ENCODE measurements at places on chromosomes 12 and 14.

GRCh38 chr12:86158956-86159355 lies 97.2 kb downstream of the MGAT4C start:
- no peak for DNase-seq

DNA sequence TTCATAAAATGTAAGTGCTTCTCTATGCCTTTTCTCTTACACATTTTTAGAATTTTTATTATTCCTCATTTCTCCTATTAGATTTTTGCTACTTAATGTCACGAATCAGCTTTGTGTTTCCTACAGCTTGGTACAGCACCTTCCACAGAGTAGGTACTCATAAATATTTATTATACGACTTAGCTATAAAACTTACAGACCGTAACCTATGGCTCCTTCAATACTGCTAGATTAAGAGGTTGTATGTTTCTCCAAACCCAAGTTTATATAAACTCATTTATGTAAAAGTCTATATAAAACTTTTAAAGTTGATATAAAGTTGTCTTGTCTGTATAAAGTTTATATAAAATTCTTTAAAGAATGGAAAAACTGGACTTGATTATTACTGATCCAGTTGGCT lies 11.5 kb downstream of the NFYB start:
- no peak for DNase-seq

GRCh38 chr12:92039046-92039445 lies 106.6 kb downstream of the BTG1 start:
- no peak for DNase-seq

DNA sequence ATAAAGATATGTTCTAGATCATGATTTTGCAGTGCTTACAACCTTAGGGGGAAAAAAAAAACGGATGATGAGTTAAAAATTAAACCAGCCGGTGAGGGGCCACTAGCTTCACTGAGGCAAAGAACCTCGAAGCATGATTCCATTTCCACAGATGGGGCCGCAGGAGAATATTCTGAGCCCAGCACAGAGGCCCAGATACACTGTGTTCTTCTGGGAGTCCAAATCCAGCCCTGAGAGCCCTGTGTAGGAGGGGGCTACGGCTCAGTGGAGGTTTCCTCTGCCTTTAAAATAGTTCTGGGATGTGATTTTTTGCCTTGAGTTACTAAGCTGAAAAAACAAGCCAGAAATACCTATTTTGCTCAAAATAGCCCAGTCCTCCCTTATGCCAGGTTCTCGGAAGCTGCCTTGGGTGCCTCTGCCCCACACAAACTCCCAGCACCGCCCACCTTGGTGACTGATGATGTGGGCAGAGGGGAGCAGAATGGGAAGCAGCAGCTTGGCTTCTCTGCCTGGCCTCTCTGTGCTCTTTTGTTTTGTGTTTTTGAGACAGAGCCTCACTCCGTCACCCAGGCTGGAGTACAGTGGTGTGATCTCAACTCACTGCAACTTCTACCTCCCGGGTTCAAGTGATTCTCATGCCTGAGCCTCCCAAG lies 105.4 kb upstream of the BCL2L14 start:
- DNase-seq, result no peak

- peak; percentile 19 for DNase-seq
Measured at GRCh38 chr12:3047961-3048360, 29.2 kb upstream of the TSPAN9 start.

GRCh38 chr14:34180434-34180833 lies 229.6 kb upstream of the EGLN3 start:
- DNase-seq, result no peak

DNA sequence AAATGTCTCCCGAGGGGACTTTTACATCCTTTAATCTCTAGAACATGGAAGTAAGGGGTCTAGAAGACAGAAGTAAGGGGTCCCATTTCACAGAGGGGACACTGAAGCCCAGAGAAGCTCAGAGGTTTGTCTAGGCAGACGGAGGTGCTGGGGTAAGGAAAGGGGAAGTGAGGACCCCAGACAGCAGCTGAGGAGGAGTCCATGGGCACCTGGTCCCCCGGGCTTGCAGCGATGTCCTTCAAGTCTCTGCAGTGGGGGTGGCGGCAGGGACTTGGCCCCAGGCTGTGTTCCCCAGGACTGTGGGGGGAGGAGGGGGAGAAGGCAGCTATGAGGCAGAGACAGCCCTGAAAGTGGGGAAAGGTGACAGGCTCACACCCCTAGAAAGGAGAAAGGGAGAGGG lies 30.7 kb downstream of the DTX1 start:
- no peak for DNase-seq

DNA sequence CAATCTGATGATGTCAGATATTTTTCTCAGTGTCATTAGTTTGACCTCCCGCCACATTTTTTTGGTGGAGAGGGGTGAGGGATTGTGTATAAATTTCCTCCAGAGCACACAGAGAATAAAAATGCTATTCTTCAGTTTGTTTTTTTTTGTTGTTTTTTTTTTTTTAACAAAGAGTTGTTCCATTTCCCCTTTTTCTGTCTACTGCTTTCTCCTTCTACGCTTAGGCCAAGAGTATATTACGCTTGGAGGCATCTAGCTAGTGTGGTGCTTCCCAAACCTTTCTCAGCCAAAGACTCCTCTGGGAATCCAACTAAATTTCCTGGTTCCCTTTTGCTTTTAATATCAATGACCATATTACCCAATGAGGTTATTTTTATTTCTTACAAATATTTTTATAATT lies 465.6 kb downstream of the ZFP36L1 start:
- no peak for DNase-seq

DNA sequence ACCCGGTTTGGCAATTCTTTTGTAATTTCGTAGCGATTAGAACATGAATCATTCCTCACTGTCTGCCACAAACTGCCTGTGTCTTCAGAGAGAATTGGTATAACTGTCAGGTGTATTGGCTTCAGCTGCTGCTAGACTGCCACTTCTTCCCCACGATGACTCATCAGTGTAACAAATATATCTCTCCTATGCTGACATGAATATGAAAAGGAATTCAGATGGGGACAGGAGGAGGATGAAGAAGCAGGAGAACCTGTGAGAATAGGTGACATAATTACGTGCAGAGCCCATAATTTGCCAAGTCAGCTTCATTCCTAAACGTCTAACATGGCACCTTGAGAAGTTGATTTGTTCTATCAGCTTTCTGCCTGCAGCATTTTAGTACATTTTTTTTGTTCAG lies 64.9 kb downstream of the FRMD6 start:
- DNase-seq, result no peak
